ENCODE measurements at places on chromosomes 6 and 20. TPM values are rescaled to one million over a fixed set of nuclear protein-coding genes. Genes with fewer than 3 reads are reported as not detected.

DNA sequence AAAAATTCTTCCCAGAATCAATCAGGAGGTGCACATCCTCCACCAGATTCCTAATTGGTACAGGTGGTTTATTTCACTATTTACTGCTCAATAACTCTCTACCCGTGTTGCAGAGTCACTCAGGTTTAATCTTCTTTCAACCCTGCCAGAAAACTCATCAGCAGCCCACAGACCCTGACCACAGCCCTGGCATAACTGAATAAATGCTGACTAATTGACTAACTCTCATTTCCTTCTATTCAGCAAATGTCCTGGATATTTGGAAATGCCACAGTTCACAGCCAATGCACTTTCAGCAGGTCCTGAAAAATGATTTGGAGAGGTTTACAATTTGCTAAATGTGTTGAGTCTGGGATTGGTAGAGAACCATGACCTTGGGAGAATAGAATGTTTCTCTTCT lies 62.3 kb downstream of the TRMT6 start:
- DNase-seq: no peak
- no peak overlapping the region for H3K27ac ChIP-seq
- H3K36me3 ChIP-seq: no peaks in the 10 kb centered on the region
- H3K27me3 ChIP-seq: peaks cover 2% of the 10 kb centered on the region
- no peaks in the 10 kb centered on the region for H3K4me1 ChIP-seq

- no peak overlapping the region for H3K27ac ChIP-seq
- no peaks in the 10 kb centered on the region for H3K4me1 ChIP-seq
- no peaks in the 10 kb centered on the region for H3K36me3 ChIP-seq
- DNase-seq: no peak
- no peaks in the 10 kb centered on the region for H3K27me3 ChIP-seq
- H3K4me3 ChIP-seq: no peak overlapping the region
Observed at GRCh38 chr6:100078509-100078908, 84.5 kb upstream of the MCHR2 start.

DNA sequence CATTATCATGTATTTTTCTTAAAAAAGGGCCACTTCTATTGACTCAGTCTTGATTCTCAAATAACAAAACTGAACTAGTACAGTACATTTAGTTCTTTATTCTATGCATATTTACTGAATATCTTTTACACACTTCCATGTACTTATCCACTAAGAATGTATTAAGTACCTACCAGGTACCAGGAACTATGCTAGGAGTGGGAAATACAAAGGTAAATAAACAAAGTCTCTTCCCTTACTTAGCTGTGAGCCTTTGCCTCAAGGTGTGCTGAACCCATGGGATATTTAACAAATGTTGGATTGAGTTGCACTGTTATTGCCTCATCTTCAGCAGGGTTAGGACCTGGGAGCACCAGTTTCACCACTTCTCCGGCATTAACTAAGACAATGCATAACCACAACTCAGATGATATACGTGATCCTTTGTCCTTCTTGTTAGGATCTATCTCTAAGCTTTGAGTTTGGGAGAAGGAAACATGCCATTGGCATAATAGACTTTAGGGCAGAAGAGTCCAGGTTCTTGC lies 533.9 kb downstream of the TFAP2B start:
- DNase-seq: no peak
- H3K27me3 ChIP-seq: no peaks in the 10 kb centered on the region
- H3K4me1 ChIP-seq: no peaks in the 10 kb centered on the region
- no peaks in the 10 kb centered on the region for H3K36me3 ChIP-seq
- H3K27ac ChIP-seq: no peak overlapping the region

DNA sequence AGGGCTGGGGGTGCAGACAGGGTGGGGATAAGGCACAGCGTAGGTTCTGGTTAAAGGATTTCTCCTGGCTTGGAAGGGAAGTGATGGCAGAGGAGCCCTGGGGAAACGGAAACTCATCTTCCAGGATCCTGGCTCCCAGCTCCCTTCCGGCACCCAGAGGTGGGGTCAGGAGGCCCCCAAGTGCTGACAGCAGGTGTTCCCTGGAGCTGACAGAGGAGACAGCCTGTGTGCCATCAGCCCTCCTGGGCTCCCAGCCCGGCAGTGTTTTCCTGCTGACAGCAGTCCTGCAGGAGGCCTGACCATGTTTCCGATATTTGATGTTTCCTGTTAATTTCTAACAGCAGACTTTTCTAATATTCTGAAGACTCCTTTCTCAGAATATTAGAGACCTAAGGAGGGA lies 277.3 kb downstream of the TAF4 start:
- H3K4me3 ChIP-seq: no peak overlapping the region
- H3K4me1 ChIP-seq: no peaks in the 10 kb centered on the region
- no peak overlapping the region for H3K27ac ChIP-seq
- H3K36me3 ChIP-seq: no peaks in the 10 kb centered on the region

GRCh38 chr6:15132167-15132566 lies 113.7 kb upstream of the JARID2 start:
- DNase-seq: no peak
- H3K27ac ChIP-seq: no peak overlapping the region
- H3K4me1 ChIP-seq: peaks cover 38% of the 10 kb centered on the region
- no peaks in the 10 kb centered on the region for H3K36me3 ChIP-seq

GRCh38 chr6:96990462-96990861 lies 65.9 kb downstream of the KLHL32 start:
- no peaks in the 10 kb centered on the region for H3K27me3 ChIP-seq
- no peaks in the 10 kb centered on the region for H3K36me3 ChIP-seq
- DNase-seq: no peak
- no peaks in the 10 kb centered on the region for H3K4me1 ChIP-seq
- H3K27ac ChIP-seq: no peak overlapping the region

The PSORS1C1 gene
- not detected for total RNA-seq

- H3K27ac ChIP-seq: no peak overlapping the region
- peaks cover 29% of the 10 kb centered on the region for H3K27me3 ChIP-seq
- no peak overlapping the region for H3K4me3 ChIP-seq
- H3K36me3 ChIP-seq: no peaks in the 10 kb centered on the region
- no peaks in the 10 kb centered on the region for H3K4me1 ChIP-seq
- no peak for DNase-seq
Observed at GRCh38 chr6:112196306-112196705, 58.1 kb downstream of the LAMA4 start.

Measured in activated CD4-positive, alpha-beta T cell treated with anti-CD3 and anti-CD28 coated beads, Interleukin-2, amount 10 ng/mL, durations not matched to agents 24 days and 14 days (primary cell).